ENCODE measurements at places on chromosomes 4 and X.

DNA sequence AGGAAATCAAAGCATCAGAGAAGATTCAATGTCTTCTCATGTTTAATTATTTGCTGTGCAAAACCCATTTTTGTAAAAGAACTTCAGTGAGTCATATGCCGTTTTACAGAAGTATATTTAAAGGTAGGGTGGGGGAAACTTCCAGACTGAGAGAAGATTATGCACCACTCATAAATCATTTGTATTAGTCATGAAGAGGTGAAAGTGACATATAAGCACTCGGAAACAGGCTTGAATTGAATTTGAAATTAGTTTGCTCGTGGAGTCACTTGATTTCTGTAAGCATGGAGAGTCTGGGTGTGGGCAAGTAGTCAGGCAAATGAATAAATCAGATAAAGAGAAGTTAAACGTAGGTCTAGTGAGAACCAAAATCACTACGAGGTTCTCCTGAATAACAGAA lies 335.1 kb downstream of the ANK2 start:
- DNase-seq, result peak; percentile 70

DNA sequence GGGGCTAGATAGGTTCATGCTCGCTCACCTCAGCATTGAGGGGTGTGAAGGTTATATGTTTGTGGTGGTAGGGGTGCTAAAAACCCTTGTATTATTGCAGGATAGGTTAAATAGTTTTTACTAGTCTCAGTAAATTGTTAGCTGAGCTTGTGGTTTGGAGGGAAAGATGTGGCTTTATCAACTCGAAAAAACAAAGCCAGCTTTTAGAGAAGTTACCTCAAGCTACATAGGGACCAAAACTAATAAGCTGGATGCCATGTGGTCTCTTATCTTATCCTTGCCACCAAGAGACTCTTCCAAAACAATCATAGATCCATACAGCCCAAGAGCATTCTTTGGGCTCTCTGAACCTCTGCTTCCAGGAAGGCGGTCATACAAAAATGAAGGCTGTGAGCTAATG lies 29.2 kb downstream of the MSN start:
- DNase-seq, result no peak

GRCh38 chr4:26484516-26484915 lies 5.8 kb downstream of the CCKAR start:
- DNase-seq, result no peak

GRCh38 chr4:80196922-80197573 lies at the start of gene PRDM8:
Gene PRDM8, plus strand, starts transcription at chr4:80197503. Its CDS starts 2,578 bp downstream, at chr4:80200081.
- DNase-seq, result no peak

DNA sequence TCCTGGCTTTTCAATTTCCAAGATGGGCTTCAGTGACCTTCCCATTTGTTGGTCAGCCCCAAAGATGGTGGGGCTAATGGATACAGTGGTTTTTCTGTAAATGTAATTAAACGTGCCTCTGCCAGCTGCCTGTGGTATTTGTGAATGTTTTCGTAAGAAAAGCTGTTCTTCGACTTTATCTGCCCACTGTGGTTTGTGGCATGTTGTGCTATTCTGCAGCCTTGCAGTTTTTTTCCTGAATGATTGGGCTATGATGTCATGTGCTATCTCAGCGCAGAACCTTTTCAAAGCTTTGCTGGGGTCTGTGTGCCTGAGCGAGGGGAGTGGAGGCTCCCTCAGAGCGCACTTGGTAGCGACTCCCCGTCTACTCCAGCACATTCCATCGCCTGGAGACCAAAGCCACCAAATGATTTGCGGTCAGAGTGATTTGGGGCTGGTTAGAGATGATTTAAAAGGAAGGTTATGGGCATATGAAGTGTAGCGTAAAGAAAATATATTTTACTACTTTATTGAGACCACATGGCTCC lies 137.5 kb downstream of the PALLD start:
- no peak for DNase-seq

DNA sequence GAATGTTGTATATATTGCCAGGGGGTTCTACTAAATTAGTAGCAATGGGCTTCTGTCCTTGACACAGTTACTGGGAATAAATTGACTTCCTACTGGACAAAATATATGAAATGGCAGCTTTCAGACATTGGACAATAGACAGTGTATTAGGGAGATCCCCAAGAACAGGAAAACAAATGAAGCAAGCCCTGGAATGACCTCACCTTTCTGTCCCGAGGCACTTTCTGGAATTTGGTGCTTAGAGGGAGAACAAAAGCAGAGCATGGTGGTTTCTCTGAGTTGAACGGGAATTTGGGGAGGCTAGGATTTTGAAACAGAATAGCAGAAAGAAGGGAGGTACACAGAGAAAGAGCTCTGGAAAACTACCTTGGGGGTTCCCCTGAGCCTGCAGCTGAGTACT lies 187.7 kb upstream of the MAGEB2 start:
- DNase-seq, result no peak

DNA sequence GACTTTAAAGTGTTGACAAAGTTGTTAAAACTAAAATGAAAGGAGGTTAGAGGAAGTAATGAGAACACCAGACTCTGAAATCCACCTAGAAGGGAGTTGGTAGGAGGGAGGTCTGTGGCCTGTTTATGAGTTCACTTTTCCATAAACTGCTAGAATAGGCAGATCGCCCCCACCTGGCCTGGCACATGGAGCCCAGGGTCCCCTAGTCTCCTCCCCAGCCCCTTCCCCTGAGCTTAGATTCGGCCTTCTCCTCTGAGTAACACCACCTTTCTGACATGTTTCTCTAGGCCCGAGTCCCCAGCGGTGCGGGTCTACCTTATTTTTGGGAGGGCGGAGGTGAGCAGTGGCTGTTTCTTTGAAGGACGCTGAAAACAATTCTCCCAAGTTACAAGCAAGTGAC lies 54.5 kb upstream of the FAT1 start:
- no peak for DNase-seq

- DNase-seq, result no peak
These were observed 71.7 kb downstream of the PCYT1B start for GRCh38 chrX:24575496-24575895.

GRCh38 chr4:39169426-39169825 lies 12.9 kb upstream of the WDR19 start:
- DNase-seq, result no peak

- no peak for DNase-seq
These were observed 45.8 kb downstream of the TACR3 start for GRCh38 chr4:103673983-103674382.

- DNase-seq, result peak; percentile 16
These were observed at the start of gene RHOH for GRCh38 chr4:40196724-40197281. Gene RHOH, plus strand, starts transcription at chr4:40197031. Its CDS starts 46,356 bp downstream, at chr4:40243387.

DNA sequence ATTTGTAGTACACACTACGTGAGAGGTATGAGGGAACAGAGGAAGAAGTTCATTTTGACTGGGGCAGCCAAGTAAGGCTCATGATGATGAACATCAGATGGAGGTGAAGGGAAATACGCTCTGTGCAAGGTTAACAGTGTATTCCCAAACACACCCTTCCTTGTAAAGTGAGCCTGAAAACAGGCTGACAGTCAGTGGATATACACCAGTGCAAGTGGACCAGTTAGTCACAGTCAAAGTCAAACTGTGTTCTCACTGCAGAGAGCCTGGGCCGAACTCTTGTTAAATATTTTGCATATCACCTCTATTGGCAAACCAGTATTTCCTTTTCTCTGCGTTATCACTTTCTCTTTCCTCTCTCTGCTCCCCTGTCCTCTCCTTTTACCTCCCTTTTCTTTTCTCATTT lies 23.4 kb upstream of the RHOH start:
- no peak for DNase-seq

- DNase-seq, result peak; percentile 61
These were observed 1.8 kb downstream of the SH3BP2 start for GRCh38 chr4:2794486-2795299.

GRCh38 chr4:108535757-108536156 lies 84.6 kb upstream of the RPL34 start:
- DNase-seq, result peak; percentile 44

DNA sequence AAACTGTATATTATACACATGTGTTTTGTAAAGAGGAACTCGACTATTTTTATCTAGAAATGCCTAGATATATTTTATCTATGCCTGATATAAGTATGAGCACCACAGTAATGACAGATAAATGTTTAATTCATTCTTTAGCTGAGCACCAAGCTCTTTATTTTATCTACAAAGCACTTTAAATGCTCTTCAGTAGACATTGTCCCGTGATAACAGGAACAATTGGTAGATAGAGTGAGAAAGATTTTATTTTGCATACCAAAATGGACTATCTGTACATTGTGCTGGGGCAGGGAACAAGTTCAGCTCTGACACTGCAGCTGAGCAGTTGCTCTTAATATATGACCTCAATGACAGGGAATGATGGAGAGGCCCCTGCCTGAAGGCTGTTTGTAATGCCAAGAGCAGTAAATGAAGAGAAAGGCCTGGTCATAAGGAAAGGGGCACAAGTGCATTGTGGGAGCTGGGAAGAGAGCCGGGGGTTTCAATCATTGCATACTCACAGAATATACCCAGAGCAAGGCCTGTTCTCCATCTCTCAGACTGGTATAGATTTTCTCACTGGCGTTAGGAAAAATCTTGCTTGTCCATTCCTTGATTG lies 57.3 kb downstream of the SEPTIN11 start:
- DNase-seq, result no peak

All from dermis blood vessel endothelial cell (primary cell).